ENCODE measurements at places on chromosomes 6 and 20.

DNA sequence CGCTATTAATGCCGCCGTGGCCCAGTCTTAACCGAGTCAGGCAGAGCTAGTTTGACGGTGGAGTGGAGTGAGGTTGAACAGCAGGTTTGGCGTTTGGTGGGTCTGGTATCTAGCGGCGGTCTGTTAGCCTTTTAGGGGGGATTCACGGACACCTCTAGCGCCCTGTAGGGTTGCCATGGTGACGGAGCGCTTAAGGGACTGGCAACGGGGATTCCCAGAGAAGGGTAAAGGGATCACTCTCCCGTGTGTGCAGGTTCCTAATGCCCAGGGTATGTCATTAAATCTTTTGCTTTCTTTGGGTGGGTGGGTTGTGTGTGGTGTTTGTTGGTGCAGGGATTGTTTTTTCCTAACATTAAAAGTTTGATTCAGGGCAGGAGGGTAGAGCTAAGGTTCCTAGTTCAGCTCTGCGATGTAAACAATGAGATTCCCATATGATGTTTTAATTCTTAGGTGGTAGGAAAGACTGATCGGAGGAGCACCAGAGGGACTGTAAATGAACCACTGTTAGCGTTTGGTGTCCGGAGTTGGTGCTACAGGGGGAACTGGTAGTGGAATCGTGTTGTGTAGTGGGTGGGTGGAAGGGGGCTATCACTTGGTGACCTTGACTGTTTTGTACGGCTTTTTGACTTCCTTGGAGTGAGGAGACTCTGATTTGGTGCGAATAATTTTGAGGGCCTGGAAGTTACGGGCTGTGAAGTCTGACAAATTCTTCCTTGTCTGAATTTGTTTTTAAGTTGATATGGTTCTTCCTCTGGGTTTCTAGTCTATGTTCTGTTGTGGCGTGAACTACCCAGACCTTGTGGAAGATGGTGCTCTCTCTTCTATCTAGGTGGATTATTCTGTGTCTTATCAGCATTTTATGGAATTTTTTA, 5.0 kb downstream of the BRD2 start:
- DNase-seq = no peak

- DNase-seq = no peak
Observed at GRCh38 chr6:149478631-149479314, 6.0 kb downstream of the ZC3H12D start.

GRCh38 chr6:144811140-144811539, 526.0 kb downstream of the UTRN start:
- DNase-seq = no peak

DNA sequence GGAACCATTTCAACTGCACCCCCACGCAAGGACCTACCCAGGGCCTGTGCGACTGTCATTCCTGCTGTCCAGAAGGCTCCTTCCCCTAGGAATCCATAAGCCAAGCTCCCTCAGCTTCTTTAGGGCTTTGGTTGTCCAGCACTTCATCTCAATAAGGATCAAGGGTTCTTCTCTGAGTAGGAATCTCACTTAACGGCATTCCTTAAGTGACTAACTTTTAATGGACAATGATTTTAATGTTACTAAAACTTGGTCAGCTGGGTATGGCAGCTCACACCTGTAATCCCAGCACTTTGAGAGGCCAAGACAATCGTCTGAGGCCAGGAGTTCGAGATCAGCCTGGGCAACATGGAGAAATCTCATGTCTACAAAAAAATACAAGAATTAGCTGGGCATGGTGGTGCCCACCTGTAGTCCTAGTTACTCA, 13.4 kb downstream of the UBE2V1 start:
- DNase-seq = no peak

- no peak for DNase-seq
Observed at GRCh38 chr6:56032715-56033260, 157.4 kb upstream of the BMP5 start.

DNA sequence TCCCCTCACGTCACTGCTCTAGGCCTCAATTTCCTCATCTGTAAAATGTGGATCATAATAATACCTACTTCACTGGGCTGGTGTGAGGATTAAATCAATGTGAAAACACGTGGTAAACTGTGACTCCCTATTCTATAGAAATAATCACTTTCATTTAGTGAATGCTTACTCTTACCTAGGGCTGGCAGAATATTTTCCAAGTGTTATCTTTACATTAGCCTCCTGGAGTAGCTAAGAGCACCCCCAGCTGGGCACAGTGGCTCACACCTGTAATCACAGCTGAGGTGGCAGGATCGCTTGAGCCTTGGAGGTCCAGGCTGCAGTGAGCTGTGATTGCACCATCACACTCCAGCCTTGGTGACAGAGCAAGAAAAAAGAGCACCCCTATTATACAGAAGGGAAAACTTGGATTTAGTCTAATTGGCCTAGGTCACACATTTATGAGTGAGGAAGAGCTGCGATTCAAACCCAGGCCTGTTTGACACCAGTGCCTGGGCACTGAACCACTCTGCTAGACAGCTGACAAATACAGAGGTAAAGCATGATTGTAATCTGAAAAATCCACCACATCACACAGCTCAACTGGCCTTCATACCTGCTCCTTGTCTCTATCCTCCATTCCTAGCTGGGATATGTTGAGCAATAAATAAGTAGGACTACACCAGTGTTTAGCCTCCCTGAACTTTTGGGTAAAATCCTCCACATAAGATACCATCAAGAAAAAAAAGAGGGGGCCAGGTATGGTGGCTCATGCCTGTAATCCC, 1.4 kb upstream of the SNTA1 start:
- no peak for DNase-seq

GRCh38 chr20:54014293-54014926, 56.0 kb downstream of the BCAS1 start:
- no peak for DNase-seq

- no peak for DNase-seq
Observed at GRCh38 chr20:5974531-5974930, 24.1 kb downstream of the MCM8 start.

DNA sequence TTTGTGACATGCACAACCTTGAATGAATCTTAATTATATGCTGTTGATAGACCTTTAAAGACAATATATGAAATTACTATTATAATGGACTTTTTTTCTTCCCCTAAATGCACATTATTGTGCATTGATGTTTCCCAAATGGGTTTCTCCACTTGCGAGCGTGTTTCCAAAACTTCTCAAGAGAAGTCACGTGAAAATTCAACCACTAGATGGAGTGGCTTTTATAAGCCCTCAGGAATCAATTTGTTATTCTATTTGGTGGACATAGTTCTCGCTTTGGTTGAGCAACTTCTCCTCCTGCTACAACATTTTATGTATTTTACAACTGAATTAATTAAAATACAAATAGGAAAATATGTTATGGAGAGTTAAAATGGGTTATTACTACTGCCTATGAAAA, 9.0 kb downstream of the CNR1 start:
- DNase-seq = no peak

Data from GM04503 (cell line).